HCT116 (cell line): ENCODE measurements at places on chromosomes 3 and 15. TPM values are rescaled to one million over a fixed set of nuclear protein-coding genes. Genes with fewer than 3 reads are reported as not detected.

Gene TMEM207
- total RNA-seq: not detected

- H3K4me3 ChIP-seq: no peak overlapping the region
- H3K27ac ChIP-seq: no peak overlapping the region; the same call in 1 of the 2 replicates
- H3K36me3 ChIP-seq: no peaks in the 10 kb centered on the region
- H3K4me1 ChIP-seq: peaks cover 20% of the 10 kb centered on the region
- no peak for DNase-seq
- H3K27me3 ChIP-seq: no peaks in the 10 kb centered on the region
These were observed 133.4 kb downstream of the VGLL4 start for GRCh38 chr3:11510356-11510755.

- no peak overlapping the region for H3K4me3 ChIP-seq
- H3K36me3 ChIP-seq: no peaks in the 10 kb centered on the region
- DNase-seq: no peak
- H3K4me1 ChIP-seq: no peaks in the 10 kb centered on the region
- H3K27ac ChIP-seq: no peak overlapping the region
- no peaks in the 10 kb centered on the region for H3K27me3 ChIP-seq
These were observed 160.1 kb downstream of the FBLN2 start for GRCh38 chr3:13708871-13709595.

Gene STRIT1
- total RNA-seq: not detected

Gene RASL12
- total RNA-seq: 0.25 TPM

Gene GOLGA8T
- not detected for total RNA-seq

DNA sequence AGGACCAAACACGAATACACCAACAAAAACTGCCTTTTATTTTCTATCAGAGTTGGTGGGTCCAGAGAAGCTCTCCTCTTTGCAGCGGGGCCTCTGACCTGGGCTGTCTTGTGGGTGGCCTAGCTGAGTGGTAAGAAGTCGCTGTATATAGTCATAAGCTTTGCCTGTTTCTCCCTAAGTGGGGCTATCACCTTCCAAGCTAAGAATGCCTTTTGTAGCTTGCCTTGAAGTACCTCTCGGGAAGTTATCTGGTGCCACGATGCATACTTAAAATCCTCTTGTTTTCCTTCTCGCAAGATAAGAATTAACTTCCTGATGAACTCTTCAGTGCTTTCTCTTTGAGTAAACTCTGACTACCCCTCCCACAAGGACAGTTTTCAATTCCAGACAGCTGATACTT is 178.8 kb downstream of the SYNPR start:
- DNase-seq: no peak
- no peaks in the 10 kb centered on the region for H3K4me1 ChIP-seq
- H3K27me3 ChIP-seq: no peaks in the 10 kb centered on the region

Gene PP2D1
- not detected for total RNA-seq

Gene SLC24A5
- total RNA-seq: not detected

DNA sequence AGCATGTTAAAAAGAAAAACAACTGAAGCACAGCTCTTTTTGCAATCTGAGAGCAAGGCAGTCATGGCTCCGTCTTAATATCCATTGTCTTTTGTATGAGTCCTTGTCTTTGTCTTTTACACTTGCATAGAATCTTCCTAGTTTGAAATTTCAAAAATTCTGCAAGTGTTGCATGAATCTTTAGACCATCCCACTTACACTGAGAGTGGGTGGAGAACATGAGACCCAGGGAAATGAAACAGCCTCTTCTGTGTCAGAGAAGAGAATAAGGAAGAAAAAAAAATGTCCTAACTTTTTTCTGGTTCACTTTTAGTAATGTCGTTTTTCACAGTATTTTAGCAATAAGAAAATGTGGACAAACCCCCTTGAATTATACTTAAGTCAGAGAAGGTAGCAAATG is 12.1 kb upstream of the DCLK3 start:
- H3K36me3 ChIP-seq: no peaks in the 10 kb centered on the region
- no peaks in the 10 kb centered on the region for H3K4me1 ChIP-seq
- no peak overlapping the region for H3K4me3 ChIP-seq
- H3K27me3 ChIP-seq: peaks cover 40% of the 10 kb centered on the region
- no peak for DNase-seq

Gene RPUSD3
- 58.0 TPM for total RNA-seq

- H3K27me3 ChIP-seq: no peaks in the 10 kb centered on the region
- no peak overlapping the region for H3K4me3 ChIP-seq
- H3K27ac ChIP-seq: no peak overlapping the region
- H3K36me3 ChIP-seq: no peaks in the 10 kb centered on the region
- DNase-seq: peak; percentile 61
These were observed 39.7 kb downstream of the SPATA12 start for GRCh38 chr3:57100046-57100695.

Gene CMTM8
- 19.4 TPM for total RNA-seq

GRCh38 chr3:180615954-180616353 is 14.0 kb downstream of the TTC14 start:
- peaks cover 19% of the 10 kb centered on the region for H3K36me3 ChIP-seq
- no peak for DNase-seq
- no peak overlapping the region for H3K27ac ChIP-seq
- H3K4me1 ChIP-seq: no peaks in the 10 kb centered on the region
- H3K27me3 ChIP-seq: no peaks in the 10 kb centered on the region

Gene BCHE
- not detected for total RNA-seq

DNA sequence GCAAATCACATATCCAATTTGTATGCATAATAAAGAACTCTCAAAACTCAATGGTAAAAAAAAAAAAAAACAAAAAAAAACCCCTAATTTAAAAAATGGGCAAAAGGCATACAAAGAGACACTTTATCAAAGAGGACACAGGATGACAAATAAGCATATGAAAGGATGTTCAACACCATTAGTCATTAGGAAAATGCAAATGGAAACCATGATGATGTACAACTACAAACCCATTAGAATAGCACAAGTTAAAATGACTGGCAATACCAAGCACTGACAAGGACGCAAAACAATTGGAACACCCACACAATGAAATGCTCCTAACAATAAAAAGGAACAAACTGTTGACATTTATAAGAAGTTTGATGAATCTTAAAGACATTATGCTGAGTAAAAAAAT is 63.4 kb upstream of the ADAMTS17 start:
- no peak overlapping the region for H3K4me3 ChIP-seq
- H3K27ac ChIP-seq: no peak overlapping the region
- H3K4me1 ChIP-seq: no peaks in the 10 kb centered on the region
- DNase-seq: no peak

DNA sequence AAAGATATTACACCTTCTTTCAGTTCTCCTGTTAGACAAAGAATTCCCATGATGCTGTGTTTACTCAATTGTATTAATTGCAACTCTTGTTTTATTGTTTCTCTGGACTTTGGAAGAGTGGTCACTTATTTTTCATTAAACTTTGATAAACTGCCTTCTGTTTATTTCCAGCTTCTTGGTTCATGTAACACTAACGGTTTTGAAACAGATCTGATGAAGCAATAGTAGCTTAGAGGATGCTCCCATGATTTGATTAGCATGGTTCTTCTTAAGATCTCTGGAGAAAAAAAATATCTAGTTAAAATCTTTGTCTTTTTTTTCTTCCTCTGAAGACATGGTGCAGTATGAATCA is 90.1 kb downstream of the FNDC3B start:
- H3K4me1 ChIP-seq: peaks cover 34% of the 10 kb centered on the region
- H3K27me3 ChIP-seq: no peaks in the 10 kb centered on the region
- H3K36me3 ChIP-seq: no peaks in the 10 kb centered on the region
- H3K4me3 ChIP-seq: no peak overlapping the region; the same call in 1 of the 2 replicates
- H3K27ac ChIP-seq: peak overlapping the region; percentile 5; the same call in 1 of the 2 replicates

- H3K4me1 ChIP-seq: peaks cover 4% of the 10 kb centered on the region
- no peaks in the 10 kb centered on the region for H3K36me3 ChIP-seq
- no peaks in the 10 kb centered on the region for H3K27me3 ChIP-seq
- H3K4me3 ChIP-seq: no peak overlapping the region
- no peak overlapping the region for H3K27ac ChIP-seq
These were observed 5.0 kb upstream of the LYSMD4 start for GRCh38 chr15:99738021-99738847.

Gene FHIT
- total RNA-seq: 20.1 TPM

DNA sequence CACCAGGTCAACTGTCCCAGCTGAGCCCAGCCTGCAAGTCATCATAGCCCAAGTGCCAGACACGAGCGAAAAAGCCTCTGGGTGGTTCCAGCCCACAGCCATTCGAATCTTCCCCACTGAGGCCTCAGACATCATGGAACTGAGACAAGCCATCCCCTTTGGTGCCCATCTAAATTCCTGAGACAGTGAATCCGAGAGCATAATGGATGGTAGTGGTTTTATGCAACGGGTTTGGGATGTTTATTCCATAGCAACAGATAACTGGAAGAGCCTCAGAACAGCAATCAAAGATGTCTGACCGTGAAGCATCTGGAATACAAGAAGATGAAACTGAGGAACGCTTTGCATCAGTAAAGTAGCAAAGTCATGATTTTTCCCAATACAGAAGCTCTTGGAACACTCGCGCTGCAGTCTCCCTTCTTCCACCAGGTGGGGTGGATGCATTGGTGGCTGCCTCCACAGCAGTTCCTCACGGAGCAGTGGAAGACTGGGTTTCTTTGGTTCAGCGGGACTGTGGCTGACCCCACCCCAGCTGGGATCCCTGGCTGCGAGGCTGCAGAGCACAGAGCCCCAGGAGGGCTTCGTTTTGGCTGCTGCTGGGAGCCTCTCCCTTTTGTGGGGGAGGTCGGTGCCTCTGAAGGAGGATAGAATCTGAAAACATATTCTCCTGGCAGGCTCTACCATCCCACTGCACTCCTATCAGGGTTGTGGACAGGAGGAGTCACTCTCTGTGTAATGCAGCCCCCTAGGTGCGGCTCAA is 26.4 kb upstream of the PDE8A start:
- no peak overlapping the region; the same call in 1 of the 2 replicates for H3K27ac ChIP-seq
- no peaks in the 10 kb centered on the region for H3K36me3 ChIP-seq
- H3K4me1 ChIP-seq: peaks cover 5% of the 10 kb centered on the region; the same call in 1 of the 2 replicates
- peak; percentile 67 for DNase-seq
- no peaks in the 10 kb centered on the region for H3K27me3 ChIP-seq
- no peak overlapping the region for H3K4me3 ChIP-seq

Gene TMCC1
- total RNA-seq: 32.5 TPM

Gene SERPINI2
- 0.27 TPM for total RNA-seq

DNA sequence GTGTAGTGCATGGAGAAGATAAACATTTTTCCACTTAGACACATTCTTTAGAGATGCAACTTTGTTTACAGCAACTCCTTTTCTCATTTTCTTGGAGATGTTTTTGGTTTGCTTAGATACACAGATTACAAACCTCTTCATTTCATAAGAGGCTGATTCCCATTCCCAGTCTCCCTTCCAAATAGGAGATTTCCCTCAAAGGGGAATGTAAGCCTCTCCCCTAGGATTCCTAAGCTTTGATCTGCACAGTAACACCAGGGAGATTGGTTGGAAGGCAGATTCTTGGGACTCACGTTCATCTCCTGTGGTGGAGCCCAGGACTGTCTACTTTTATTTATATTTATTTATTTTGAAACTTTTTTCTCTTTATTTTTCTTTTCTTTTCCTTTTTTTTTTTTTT is 63.2 kb downstream of the MCTP2 start:
- no peak for DNase-seq
- no peaks in the 10 kb centered on the region for H3K36me3 ChIP-seq
- no peaks in the 10 kb centered on the region for H3K27me3 ChIP-seq
- H3K4me1 ChIP-seq: no peaks in the 10 kb centered on the region

Gene NRG4
- total RNA-seq: 1.0 TPM

GRCh38 chr3:192063570-192063969 is 602.6 kb downstream of the PYDC2 start:
- no peaks in the 10 kb centered on the region for H3K36me3 ChIP-seq
- no peak overlapping the region for H3K27ac ChIP-seq
- no peaks in the 10 kb centered on the region for H3K27me3 ChIP-seq

DNA sequence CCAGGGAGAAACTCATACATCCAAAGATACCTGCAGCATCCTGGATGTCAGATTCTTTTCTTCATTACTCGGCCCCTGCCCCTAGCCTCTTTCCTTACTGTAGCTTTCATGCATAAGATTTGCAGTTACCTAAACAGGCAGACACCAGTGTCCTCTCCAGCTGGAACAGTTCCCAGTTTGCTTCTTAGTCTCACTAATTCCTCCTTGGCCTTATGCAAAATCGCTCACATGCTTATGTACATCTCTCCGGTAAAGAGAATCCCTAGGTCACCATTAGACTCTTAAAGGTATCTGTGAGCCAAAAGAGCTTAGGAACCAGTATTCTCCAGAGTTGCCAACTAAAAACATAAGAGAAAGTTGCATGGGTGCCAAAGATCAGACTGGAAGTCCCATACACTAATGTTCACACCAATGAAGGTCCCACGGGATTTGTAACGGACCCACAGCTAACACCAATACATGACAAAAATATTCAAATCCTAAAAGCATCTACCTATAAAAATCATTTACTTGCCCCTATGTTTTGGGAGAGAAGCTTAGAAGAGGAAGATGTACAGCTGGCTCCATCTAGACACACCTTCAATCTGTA is 66.6 kb downstream of the CBLB start:
- no peaks in the 10 kb centered on the region for H3K27me3 ChIP-seq
- DNase-seq: no peak
- no peaks in the 10 kb centered on the region for H3K36me3 ChIP-seq
- peaks cover 15% of the 10 kb centered on the region for H3K4me1 ChIP-seq
- no peak overlapping the region for H3K27ac ChIP-seq

- no peaks in the 10 kb centered on the region for H3K4me1 ChIP-seq
- H3K36me3 ChIP-seq: no peaks in the 10 kb centered on the region
- H3K27ac ChIP-seq: no peak overlapping the region
- no peaks in the 10 kb centered on the region for H3K27me3 ChIP-seq
- H3K4me3 ChIP-seq: no peak overlapping the region
These were observed 250.6 kb downstream of the SLCO3A1 start for GRCh38 chr15:92104072-92104471.

DNA sequence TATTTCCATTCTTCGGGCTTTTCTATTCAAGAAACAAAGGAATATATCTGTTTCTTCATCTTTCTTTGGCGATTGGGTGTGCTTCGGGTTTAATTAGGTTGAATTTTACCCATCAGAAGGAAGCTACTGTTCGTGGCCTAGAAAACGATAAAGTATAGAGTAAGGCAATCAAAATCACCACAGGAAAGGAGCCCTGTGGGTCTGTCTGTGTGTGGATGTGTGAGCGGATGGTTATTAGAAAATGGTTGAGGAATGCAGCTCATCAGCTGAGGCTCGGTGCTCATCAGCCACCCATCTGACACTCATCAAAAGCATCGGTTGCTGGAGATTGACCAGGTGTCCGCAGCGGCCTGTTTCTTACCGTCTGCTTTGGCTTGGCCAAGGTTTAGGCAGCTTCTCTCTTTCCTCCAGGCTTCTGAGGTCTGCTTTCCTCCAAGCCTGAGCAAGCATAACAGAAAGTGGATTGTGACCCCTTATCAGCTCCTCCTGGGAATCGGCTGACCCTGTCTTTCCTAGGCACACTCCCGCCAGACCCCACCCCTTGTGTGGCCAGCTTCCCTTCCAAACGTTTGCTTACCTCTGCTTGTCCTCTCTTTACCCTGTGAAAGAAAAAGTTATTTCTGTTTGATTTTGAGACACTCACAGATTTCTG is 17.6 kb upstream of the ISLR start:
- H3K36me3 ChIP-seq: no peaks in the 10 kb centered on the region
- H3K27me3 ChIP-seq: no peaks in the 10 kb centered on the region
- H3K4me1 ChIP-seq: no peaks in the 10 kb centered on the region
- H3K4me3 ChIP-seq: no peak overlapping the region

Gene KAT2B
- 3.7 TPM for total RNA-seq
